Glomerular endothelial cell (primary cell): ENCODE measurements at places on chromosomes 7 and 10.

- DNase-seq = no peak
Observed at GRCh38 chr10:123614888-123615287, 51.3 kb upstream of the GPR26 start.

- DNase-seq = no peak
Observed at GRCh38 chr7:151740081-151740851, 136.6 kb downstream of the PRKAG2 start.

DNA sequence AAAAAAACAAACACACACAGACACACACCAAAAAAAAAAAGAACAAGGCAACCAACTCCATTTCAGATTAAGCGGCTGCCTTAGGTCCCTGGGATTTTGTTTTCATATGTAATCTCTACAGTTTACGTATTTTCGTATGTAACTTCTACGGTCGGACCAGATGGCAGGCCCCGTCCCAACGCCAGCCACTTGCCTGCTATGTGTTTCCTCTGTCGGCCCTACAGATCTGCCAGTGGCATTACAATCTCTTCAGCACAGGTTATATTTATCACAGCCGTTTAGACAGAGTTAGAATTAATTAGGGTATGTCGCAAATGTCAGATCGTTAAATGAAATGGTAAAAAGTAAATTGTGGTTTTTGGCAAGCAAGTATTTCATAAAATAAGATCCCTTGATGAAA is 99.3 kb downstream of the DNAJB6 start:
- no peak for DNase-seq

GRCh38 chr10:108465871-108466641 is 1301.5 kb upstream of the SORCS1 start:
- DNase-seq = no peak

GRCh38 chr10:71397296-71398212 is 834 bp downstream of the CDH23 start:
- no peak for DNase-seq

DNA sequence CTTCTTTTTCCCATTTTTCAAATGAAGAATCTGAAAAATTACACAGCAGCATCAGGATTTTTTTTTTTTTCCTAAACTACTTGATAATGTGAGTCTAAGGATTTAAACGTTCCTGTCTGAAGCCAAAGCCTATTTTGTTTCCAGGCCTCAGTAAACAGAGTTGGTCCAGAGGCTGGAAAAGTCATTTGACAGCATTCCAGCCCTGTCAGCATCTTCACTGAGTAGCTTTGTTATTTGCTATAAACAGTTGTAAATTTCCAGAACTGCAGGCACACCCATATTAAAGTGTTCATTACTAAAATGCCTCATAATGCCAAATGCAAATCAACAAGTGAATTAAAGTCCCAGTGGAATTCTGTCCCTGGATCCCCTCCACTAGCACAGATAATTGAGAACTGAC is 35.5 kb upstream of the KMT2E start:
- no peak for DNase-seq

DNA sequence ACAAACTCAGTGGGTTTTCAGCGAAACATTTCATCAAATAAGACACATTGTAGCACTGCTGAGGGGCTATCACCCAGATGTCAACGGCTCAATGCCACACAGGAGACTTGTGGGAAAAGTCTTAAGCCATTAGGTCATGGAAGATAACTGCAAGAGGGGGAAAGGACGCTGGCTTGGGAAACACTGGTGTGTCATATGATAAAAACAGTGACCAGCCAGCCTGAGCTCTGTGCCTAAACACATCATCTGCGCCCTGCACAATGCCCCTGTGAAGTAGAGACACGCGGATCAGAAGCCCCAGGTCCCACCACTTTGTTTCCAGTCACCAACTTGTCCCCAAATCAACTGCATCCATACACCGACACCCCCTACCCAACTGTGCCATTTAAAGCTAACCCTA is 116.7 kb downstream of the TNS3 start:
- DNase-seq = no peak
